ENCODE measurements at places on chromosomes 16 and 17.

DNA sequence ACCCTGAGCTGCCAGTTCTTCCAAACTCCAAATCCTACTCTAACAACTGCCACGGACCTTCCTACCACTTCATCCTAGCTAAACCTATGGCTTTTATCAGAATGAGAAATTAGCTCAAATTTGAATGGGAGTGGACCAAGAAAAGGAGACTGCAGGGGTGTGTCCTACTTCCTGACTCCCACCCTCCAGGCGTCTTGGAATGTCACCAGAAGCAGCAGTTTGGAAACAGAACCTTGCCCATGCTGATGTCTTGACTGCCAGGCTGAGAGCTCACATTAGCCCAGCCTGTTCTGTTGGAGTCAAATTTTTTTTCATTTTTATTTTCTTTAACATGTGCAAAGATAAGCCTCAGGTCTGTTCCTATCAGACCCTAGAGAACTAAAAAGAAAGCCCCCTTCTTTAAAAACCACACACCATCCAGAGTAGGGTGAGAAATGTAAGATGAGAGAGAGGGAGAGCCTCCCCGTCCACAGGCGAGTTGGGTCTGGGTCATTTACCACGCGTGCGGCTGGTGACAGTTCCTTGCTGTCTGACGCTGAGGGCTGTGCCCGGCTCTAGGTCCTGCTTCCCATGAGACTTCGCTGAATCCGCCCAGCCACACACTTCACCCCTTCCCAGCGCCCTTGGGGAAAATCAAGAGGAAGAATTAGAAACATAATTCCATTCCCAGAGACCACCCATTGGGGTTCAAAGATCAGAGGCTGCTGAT, 54.3 kb downstream of the WNT3 start:
- no peak for DNase-seq

GRCh38 chr16:88732172-88732960, 26.1 kb downstream of the CTU2 start:
- DNase-seq: no peak

DNA sequence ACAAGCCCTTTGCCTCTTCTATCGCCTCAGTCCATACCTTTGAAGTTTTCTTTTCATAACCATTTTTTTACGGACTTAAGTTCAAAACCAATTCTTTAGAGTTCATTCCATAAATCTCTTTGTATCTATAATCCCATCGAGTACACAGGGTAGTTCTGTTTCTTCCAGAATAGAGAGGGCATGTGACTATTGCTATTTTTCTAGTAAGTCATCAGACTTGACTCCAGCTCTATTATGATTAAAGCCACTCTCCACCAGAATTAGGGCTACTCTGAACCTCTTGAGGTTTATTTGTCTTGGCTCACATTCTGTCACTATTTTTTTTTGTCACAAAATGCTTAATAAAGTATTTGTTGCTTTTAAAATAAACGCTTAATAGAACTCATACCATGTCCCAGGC, 191.9 kb upstream of the AXIN2 start:
- no peak for DNase-seq

GRCh38 chr16:54936201-54936978, 5.7 kb downstream of the IRX5 start:
- DNase-seq: no peak

- DNase-seq: no peak
These were observed 40.7 kb downstream of the SNX20 start for GRCh38 chr16:50640391-50640790.

GRCh38 chr17:34493917-34494316, 85.5 kb upstream of the TMEM132E start:
- DNase-seq: no peak

- DNase-seq: no peak
These were observed 427.5 kb upstream of the PSMD7 start for GRCh38 chr16:73869126-73869525.

DNA sequence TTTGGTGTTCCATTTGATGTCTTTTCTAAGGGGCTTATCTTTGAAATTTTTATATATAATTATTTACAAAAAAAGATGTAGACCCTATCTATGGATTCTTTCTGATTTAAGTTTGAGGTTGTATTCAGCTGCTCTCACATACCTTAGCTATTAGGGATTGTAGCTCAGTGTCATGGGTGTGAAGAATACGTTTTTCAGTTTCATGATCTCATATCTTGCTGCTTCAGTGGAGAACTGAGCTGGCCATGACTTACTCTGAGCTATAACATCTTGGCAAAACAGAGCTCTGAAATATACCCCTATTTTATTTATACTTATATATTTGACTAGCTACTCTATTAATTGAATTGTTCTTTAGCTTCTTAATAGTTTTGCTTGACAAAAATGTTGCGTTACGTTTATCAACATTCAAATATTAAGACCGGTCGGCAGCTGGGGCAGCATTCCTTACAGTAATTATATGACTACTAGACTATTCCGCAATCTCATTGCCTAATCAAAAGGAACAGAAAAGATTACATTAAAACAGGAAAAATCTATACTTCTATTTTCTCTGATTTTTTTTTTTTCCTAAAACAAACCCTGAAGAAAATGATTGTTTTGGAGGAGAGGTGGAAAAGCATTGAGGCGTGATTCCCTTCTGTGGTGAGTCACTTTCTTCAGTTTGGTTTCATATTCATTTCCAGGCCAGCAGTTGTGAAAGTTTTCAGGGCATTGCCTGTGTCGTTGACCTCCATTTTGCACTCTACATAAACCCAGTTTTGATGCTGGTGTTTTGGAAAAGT, 24.1 kb upstream of the KRT24 start:
- no peak for DNase-seq

DNA sequence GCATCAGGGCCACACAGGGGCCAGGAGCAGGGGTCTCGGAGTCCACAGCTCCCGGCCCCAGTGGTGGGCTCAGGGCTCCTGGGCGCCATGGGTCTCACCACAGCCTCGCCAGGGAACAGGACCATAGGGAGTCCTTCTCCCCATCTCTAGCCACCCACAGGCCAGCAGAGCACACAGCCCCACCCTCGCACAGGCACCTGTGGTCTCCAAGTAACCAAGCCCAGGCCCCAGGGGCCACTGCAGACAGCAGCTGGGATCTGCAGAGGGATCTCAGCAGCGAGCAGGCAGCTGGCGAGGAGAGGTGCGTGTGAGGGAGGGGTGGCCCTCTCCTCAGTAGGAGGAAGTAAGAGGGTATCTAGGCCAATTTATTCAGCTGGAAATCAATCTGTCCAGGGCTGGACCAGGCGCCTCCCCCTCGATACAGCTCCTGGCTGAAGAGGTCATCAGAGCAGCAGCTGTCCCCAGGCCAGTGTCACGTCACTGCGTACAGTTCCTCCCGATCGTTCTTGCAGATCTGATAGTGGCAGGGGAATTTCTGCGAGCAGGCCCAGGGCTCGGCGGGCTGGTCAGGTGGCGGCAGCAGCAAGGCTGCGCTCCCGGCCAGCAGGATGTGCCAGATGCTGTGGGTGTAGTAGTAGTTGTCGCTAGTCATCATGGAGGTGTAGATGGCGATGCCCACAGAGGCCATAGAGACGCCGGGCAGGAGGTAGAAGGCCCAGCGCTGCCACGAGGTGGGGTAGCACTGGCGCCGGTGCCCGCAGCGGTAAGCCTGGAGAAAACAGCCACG, 1.4 kb upstream of the MRPL28 start:
- DNase-seq: no peak

- DNase-seq: no peak
These were observed 80.1 kb upstream of the RPL38 start for GRCh38 chr17:74123350-74123749.

DNA sequence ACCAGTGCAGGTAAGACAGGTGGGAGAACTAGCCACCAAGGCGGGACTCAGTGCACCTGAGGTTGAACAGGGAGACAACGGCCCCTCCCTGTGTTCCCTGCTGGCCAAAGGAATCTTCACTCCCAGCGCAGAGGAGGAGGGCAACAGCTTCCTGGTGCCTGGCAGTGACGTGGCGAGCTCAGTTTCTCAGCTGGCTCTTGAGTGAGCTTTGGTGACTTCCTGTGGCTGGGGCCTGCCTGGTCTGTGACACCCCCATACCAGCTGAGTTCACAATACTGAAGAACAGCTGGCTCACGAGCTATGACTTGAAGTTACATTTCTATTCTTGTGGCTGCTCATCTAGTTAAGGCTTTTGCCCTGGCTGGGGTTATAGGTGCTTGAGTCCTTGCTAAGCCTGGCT, 26.1 kb downstream of the WNT9B start:
- DNase-seq: no peak
